ENCODE measurements at places on chromosomes 3 and 15.

DNA sequence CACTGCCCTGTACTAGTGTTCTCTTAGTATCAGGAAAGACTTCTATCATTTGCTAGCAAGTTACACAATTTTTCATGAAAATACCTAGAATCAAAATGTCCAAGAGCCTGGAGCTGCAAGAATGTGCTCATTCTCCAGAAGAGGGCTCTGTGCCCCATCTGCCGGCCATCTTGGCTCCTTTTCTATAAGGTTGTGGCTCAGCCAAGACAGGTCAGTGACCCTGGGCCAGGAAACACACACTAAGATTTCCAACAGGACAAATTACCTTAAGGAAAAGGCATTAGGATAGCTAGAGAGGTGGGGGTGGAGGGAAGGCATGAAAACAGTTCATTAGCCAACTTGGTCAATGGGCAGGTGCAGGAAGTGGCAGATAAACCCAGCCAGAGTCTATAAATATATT, 20.7 kb downstream of the TIMP4 start:
- no peaks in the 10 kb centered on the region for H3K36me3 ChIP-seq
- no peaks in the 10 kb centered on the region for H3K27me3 ChIP-seq
- H3K27ac ChIP-seq = no peak overlapping the region
- H3K4me3 ChIP-seq = no peak overlapping the region

GRCh38 chr15:53739651-53740050, 19.8 kb downstream of the WDR72 start:
- H3K27ac ChIP-seq = no peak overlapping the region
- DNase-seq = no peak
- H3K4me1 ChIP-seq = no peaks in the 10 kb centered on the region
- H3K27me3 ChIP-seq = peaks cover 6% of the 10 kb centered on the region
- no peaks in the 10 kb centered on the region for H3K36me3 ChIP-seq

DNA sequence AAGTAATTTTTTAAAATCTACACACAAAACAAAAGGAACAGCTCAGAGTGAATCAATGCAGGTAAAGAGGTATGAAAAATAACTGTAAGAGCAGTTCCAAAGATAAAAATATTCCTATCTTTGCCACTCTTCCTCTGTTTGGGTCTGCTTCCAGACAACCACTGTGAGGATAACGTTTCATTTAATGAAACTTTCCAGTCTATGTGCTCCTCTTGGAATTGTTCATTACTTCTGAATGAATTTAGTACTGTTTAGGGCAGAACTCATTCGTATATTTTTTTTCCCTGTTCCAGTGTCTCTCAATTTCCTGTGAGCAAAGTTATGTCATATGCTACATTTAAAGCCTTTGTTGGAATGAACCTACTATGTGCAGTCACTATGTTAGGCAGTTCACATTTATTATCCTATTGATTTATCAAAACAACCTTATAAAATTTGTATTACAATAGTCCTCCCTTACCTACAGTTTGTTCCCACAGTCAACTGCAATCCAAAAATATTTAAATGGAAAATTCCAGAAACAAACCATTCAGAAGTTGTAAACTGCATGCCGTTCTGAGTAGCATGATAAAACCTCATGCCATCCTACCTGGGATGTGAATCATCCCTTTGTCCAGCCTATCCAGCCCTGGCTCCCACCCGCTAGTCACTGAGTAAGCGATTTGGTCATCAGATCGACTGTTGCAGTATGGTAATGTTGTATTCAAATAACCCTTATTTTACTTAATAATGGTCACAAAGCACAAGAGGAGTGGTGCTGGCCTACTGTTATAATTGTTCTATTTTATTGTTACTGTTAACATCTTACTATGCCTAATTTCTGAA, 98.1 kb downstream of the TMCC1 start:
- peaks cover 30% of the 10 kb centered on the region for H3K4me1 ChIP-seq
- no peaks in the 10 kb centered on the region for H3K27me3 ChIP-seq
- no peaks in the 10 kb centered on the region for H3K36me3 ChIP-seq
- H3K27ac ChIP-seq = peak overlapping the region; percentile 98
- no peak for DNase-seq
- peak overlapping the region; percentile 66 for H3K4me3 ChIP-seq

- peaks cover 8% of the 10 kb centered on the region for H3K4me1 ChIP-seq
- no peaks in the 10 kb centered on the region for H3K27me3 ChIP-seq
- H3K27ac ChIP-seq = no peak overlapping the region
- no peak overlapping the region for H3K4me3 ChIP-seq
- DNase-seq = no peak
- no peaks in the 10 kb centered on the region for H3K36me3 ChIP-seq
Observed at GRCh38 chr3:52289747-52290595, 2.3 kb downstream of the GLYCTK start.

DNA sequence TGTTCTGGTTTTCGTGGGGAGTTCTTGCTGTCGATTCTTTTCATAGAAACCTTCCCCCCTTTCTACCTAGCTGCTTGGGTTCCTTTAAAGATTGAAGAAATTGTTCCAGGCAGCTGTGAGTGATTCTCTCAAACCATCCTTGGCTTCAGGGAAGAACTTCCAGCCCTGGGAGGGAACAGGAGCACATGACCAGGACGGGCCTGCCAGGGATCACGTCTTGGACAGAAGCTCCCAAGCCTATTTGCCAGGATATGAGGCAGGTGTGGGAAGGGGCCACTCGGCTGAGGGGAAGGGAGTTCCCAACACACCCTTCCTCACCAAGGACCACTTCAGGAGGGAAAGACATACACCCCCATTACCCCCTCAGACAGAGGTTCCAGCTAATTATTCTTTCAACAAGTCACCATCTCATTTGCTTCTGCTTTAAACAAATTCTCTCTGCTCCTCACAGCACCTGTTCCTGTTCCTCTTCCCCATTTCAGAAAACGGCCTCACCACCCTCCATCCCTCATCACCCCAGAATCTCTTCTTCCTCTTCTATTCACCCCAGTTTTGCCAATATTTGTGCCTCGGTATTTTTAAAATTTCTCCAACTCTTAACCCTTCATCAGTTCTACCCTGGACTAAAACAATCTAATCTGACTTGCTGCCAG, 62.5 kb downstream of the WHAMM start:
- no peak overlapping the region for H3K27ac ChIP-seq
- H3K4me1 ChIP-seq = no peaks in the 10 kb centered on the region
- no peak overlapping the region for H3K4me3 ChIP-seq
- DNase-seq = no peak
- H3K27me3 ChIP-seq = no peaks in the 10 kb centered on the region

- no peak overlapping the region for H3K27ac ChIP-seq
- H3K4me3 ChIP-seq = no peak overlapping the region
- peaks cover 14% of the 10 kb centered on the region for H3K4me1 ChIP-seq
- H3K27me3 ChIP-seq = no peaks in the 10 kb centered on the region
- DNase-seq = no peak
- H3K36me3 ChIP-seq = no peaks in the 10 kb centered on the region
Observed at GRCh38 chr15:60656481-60656880, 177.5 kb upstream of the ICE2 start.

DNA sequence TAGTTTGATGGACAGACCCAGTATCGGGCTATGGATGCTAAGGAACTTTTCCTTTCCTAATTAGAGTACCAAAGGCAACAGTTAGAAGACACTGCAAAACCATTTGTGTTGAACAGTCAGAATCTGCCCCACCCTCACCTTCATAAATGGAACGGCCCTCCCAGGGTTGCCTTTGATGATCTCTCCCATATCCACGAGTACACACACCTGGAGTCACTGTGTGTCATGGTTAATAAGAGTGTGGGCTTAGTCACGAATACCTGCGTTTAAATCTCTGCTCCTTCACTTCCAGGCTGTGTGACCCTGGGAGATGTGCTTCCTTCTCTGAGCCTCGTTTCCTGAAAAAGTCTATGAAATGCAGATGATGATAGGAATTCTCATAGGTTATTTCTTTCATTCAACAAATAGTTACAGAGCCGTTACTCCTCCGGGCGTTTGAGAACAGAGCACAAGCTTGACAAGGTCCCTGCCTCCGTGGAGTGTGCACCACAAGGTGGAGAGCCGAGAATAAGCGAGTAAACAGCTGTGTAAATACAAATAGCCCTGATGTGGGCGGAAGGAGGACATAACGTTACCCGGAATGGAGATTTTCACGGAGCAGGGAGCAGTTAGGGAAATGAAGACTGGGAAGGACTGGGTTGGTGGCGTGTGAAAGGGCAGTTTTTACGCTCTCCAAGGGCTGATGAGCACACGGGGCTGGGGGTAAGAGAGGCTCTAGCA, 6.7 kb downstream of the SLC51A start:
- H3K27me3 ChIP-seq = peaks cover 6% of the 10 kb centered on the region
- peaks cover 13% of the 10 kb centered on the region for H3K4me1 ChIP-seq
- no peak overlapping the region for H3K4me3 ChIP-seq
- no peak for DNase-seq
- no peak overlapping the region for H3K27ac ChIP-seq
- H3K36me3 ChIP-seq = no peaks in the 10 kb centered on the region

DNA sequence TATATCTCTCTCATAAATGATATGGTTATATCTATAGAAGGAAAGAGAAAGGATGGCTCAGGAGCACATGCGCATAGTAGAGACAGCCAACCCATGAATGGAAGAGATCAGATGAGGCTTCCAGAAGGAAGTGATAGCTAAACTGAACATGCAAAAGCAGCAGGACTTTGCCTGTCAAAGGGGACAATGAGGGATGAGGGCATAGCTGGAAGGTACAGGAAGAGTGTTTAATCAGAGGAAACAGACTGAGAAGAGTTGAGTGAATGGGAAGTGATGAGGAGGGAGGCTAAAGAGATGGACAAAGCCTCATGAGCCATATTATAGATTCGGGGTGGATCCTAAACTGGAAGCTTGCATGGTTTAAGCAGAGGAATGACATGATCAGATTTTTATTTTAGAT, 26.5 kb upstream of the VEPH1 start:
- no peaks in the 10 kb centered on the region for H3K27me3 ChIP-seq
- H3K27ac ChIP-seq = no peak overlapping the region
- DNase-seq = no peak
- H3K4me1 ChIP-seq = no peaks in the 10 kb centered on the region

GRCh38 chr3:65126527-65127410, 439.0 kb upstream of the ADAMTS9 start:
- no peak overlapping the region for H3K4me3 ChIP-seq
- H3K36me3 ChIP-seq = no peaks in the 10 kb centered on the region
- no peak overlapping the region for H3K27ac ChIP-seq
- peaks cover 6% of the 10 kb centered on the region for H3K4me1 ChIP-seq

DNA sequence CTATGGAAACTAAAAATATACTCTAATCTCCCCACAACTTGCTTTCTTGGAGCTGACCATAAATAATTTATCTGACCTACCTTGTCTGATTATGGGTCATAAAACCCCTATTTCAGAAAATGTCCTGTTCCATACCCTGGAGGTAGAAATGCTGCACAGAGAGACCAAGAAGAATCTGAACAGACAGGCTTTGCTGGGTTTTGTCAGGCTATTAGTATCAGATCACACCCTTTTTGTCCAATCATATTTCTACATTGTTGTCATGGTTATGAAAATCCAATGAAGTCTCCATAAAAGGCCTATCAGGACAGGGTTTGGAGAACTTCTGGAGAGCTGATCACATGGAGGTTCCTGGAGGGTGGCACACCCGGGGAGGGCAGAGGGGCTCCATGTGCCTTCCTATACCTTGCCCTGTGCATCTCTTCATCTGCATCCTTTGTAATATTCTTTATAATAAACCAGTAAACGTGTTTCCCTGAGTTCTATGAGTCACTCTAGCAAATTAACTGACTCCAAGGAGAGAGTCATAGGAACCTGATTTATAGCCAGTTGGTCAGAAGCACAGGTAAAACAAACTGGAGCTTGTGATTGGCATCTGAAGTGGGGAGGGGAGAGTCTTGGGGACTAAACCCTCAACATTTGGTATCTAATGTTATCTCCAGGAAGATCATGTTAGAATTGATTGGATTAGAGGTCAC, 58.1 kb downstream of the NGLY1 start:
- no peak overlapping the region for H3K4me3 ChIP-seq
- H3K27me3 ChIP-seq = no peaks in the 10 kb centered on the region
- H3K4me1 ChIP-seq = peaks cover 18% of the 10 kb centered on the region
- no peak for DNase-seq

DNA sequence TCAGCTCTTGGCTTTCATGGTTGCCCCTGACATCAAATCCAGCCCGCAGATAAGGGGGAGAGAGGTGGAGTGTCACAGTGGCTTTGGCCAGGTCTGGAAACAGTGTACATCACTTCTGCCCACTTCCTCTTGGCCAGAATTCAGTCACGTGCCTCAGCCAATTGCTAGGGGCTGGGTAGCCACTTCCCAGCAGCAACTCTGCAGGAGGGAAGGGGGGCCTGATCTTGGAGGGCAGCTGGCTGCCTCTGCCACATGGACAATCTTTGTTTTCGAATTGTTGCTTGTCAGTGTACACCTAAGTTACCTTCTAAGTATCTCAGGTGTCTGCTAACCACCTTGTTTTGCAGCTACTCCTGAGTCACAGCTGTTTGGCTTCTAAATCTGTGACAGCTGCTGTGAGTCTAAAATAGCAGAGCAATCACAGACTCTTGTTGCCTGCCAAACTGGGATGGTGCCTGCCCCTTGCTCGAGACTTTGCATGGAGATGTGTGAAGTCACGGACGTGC, 41.0 kb upstream of the LIMD1 start:
- peaks cover 29% of the 10 kb centered on the region for H3K4me1 ChIP-seq
- peak overlapping the region; percentile 41 for H3K27ac ChIP-seq
- no peak overlapping the region for H3K4me3 ChIP-seq
- no peaks in the 10 kb centered on the region for H3K27me3 ChIP-seq
- DNase-seq = no peak

DNA sequence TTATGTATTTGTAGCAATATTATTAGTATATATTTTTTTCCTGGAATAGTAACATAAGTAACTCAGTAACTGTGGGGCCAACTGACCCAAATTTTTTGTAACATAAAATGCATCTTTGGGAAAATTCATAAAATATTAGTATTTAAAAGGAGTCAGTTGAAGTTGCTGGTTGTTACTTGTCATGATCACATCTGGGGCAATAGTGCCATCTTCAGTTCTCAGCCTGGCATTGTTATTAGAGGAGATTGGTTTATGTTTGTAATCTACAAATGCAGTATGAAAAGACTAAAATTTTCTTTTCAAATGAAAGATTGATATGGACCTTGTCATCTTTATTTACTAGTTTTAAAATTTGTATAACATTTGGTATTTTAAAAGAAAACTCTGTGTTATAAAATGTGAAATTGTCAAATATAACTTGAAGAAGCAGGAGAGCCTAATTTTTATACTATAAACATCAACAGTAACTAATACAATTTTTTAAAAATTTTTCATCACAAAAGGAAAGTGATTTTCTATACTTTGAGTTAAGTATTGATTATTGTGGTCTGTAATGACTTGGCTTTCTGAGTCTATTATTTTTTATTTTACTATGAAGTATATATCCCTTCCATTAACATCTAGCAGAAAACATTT, 38.8 kb upstream of the MLF1 start:
- H3K4me1 ChIP-seq = peaks cover 12% of the 10 kb centered on the region
- no peak overlapping the region for H3K27ac ChIP-seq
- H3K36me3 ChIP-seq = no peaks in the 10 kb centered on the region
- H3K4me3 ChIP-seq = no peak overlapping the region
- no peak for DNase-seq

- DNase-seq = no peak
- H3K27me3 ChIP-seq = no peaks in the 10 kb centered on the region
- peak overlapping the region; percentile 93 for H3K4me3 ChIP-seq
- H3K4me1 ChIP-seq = peaks cover 52% of the 10 kb centered on the region
Observed at GRCh38 chr3:150602426-150603152, 532 bp upstream of the SELENOT start.

All from mesothelial cell of epicardium (in vitro differentiated cells).